ENCODE measurements at places on chromosomes 1 and 21.

GRCh38 chr1:218346391-218347204, 1.5 kb downstream of the TGFB2 start:
- no peak for DNase-seq

DNA sequence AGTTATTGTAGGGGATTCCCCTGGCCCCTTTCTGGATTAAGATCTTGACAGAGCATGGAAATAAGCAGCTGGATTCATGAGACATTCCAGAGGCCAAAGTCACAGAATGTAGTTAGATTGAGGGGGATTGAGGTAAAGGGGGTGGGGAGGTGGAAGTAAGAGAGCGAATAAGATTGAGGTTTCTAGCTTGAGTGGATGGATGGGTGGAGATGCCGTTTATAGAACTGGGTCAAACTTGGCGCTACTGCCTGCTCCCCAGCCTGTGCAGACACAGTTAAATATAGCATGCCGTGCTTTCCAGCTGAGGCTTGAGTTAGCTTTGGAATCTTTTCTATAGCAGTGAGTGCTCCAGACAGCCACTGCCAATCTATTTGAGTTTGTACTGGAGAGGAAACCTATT, 85.7 kb downstream of the DYRK1A start:
- peak; percentile 22 for DNase-seq

DNA sequence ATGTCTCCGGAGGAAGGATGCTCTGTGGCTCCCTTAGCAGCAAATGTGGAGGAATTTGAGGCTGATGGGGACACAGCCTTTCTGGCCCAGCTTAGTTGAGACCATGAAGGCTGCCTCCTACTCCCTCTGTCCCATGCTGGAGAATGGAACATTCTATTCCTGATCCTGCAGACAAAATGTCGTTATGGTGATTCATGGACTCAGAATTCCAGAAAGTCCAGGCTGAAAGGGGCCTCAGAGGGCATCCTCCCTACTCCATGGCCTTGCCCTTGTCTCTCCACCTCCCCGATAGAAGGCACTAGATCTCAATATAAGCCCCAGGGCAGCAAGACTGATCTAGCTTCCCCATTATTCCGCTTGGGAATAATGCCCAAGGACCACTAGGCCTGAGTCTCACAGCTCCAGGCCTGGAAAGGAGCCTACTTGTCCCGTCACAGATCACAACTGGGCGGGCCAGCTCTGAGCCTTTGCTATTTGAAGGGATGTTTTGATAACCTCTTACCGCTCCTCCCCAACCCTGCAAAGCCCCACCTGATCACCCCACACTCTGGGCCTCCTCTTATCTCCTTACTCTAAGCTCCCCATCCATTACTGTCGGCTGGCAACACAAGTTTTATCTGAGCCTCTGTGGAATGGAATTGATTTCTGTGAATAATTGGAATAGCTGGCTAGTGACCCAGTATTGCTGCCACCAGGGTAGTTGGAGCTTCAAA, 52.8 kb upstream of the TRABD2B start:
- DNase-seq = no peak

GRCh38 chr1:85225624-85226380, 25.0 kb upstream of the SYDE2 start:
- DNase-seq = no peak

DNA sequence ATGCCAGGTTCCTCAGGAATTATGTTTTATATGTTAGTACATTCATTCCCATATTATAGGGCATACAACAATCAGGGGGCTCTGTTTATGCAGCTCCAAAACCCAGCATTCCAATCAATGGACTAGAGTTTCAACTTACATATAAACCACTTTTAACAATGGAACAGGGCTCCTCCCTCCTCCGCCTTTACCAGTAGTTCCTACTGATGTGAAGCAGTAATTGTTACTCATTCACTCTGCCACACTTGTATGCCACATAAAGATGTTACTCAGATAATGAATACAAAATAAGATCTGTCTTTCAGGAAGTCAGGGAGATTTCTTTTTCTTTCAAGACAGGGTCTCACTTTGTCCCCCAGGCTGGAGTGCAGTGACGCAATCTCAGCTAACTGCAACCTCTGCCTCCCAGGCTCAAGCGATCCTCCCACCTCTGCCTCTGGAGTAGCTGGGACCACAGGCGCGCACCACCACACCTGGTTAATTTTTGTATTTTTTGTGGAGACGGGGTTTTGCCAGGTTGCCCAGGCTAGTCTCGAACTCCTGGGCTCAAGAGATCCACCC, 17.1 kb downstream of the ZNF281 start:
- DNase-seq = no peak

GRCh38 chr1:61741711-61742619, at the start of gene PATJ:
TSS of gene PATJ (plus strand) at chr1:61742480. CDS start at chr1:61762893, 20,413 bp downstream.
- DNase-seq = peak; percentile 86

All from NCI-H2081 (cell line).